ENCODE measurements at places on chromosomes 13 and 19. TPM values are rescaled to one million over a fixed set of nuclear protein-coding genes. Genes with fewer than 3 reads are reported as not detected.

Gene ZNF85
- 0.13 TPM for total RNA-seq

Gene KLK5
- total RNA-seq: not detected

Gene CYP2A7
- not detected for total RNA-seq

Gene C19orf44
- total RNA-seq: 3.1 TPM

Gene PSG11
- not detected for total RNA-seq

Gene SHISA7
- total RNA-seq: 0.02 TPM

Data from A549 treated with CORT108297 at 1 μM for 4 hours (cell line).